ENCODE measurements at places on chromosomes 3 and 15.

DNA sequence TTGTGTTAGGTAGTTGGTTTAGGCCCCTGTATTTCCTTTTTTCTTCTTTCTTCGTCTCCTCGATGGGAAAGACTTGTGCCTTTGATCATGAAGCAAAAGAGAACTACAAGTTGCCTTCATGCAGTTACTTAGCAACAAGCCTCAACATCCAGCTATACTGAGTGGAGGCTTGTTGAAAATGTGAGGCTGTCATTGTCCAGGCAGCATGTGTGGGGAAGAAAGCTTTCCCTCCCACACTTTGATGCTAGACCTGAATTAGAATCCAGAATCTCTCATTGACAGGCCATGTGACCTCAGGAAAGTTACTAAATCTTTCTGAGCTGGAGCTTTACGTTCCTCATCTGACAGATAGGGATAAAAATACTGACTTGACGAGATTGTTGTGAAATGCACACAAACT, 23.7 kb downstream of the IFT122 start:
- DNase-seq = no peak

DNA sequence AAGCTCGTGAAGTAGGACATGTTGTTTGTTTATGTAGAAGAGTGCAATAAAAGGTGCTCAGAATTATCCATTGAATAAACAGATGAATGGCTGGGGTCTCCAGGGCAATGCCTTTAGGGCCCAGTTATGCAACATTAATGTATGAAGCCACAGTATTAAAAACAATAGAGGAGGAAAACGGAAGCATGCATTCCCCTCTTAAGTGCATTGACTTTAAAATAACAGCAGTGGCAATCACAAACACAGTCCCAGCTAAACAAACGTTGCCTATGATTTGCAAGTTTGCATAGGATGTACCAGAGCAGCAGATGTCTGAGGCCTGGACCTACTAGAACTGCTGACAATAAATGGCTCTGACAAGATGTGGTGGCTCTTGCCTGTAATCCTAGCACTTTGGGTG, 60.6 kb upstream of the GCNT3 start:
- no peak for DNase-seq

GRCh38 chr3:195135917-195136316, 135.0 kb downstream of the XXYLT1 start:
- DNase-seq = no peak

DNA sequence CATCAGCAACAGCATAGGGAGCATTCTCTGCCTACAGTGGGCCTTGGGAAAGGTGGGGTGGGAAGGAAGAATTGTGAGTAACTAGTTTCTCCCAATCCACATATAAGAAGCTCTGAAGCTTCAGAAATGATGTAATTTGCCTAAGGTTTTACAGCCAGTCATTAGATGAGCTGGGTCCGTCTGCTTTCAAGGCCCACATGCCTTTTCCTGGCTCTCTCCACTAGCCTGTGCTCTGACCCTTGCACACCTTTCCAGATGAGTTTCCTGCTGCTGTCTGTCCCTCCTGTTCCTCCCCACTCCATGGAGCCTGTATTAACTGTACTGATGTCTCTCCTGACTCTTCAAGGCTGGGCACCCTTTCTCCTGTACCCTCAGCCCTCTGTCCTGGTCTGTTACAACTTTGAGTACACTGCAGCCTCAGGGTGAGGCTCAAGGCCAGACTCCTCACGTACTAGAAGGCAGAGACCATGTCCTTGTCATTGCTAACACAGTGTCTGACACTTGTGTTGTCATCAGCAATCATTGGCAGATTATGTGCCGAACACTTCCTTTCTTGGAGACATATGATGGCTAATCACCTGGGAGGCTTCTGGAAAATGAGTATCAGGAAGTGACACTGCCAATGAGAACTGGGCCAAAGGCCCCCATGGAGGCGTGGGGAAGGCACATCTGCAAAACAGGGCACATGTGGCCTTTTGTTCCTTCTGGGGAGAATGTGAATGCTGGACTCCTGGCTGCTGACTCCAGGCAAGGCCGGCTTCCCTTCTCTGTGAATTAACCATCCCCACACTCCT, 6.6 kb downstream of the TM6SF1 start:
- DNase-seq = no peak

DNA sequence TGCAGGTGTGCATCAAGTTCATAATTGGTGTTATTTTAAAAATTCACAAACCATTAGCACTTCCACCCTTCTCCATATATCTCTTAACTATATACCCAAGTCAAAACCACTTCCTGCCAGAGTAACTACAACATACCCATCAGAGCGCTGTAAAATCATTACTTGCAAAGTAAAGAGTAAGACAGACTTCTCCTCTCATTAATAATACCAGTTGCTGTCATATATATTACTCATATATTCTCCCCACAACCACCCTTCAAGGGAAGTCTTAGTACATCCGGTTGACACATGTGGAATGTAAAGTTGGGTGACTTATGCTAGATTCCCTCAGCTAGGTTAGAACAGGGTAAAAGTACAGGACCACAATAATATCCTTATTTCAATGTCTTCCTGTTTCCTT, 5.6 kb downstream of the TERC start:
- no peak for DNase-seq

GRCh38 chr3:196948442-196949284, 6.3 kb upstream of the NCBP2 start:
- DNase-seq = peak; percentile 80

- peak; percentile 92 for DNase-seq
Observed at GRCh38 chr3:48739955-48740823, 23.2 kb upstream of the IP6K2 start.

- DNase-seq = no peak
Observed at GRCh38 chr3:194087280-194087679, 48.7 kb upstream of the HES1 start.

DNA sequence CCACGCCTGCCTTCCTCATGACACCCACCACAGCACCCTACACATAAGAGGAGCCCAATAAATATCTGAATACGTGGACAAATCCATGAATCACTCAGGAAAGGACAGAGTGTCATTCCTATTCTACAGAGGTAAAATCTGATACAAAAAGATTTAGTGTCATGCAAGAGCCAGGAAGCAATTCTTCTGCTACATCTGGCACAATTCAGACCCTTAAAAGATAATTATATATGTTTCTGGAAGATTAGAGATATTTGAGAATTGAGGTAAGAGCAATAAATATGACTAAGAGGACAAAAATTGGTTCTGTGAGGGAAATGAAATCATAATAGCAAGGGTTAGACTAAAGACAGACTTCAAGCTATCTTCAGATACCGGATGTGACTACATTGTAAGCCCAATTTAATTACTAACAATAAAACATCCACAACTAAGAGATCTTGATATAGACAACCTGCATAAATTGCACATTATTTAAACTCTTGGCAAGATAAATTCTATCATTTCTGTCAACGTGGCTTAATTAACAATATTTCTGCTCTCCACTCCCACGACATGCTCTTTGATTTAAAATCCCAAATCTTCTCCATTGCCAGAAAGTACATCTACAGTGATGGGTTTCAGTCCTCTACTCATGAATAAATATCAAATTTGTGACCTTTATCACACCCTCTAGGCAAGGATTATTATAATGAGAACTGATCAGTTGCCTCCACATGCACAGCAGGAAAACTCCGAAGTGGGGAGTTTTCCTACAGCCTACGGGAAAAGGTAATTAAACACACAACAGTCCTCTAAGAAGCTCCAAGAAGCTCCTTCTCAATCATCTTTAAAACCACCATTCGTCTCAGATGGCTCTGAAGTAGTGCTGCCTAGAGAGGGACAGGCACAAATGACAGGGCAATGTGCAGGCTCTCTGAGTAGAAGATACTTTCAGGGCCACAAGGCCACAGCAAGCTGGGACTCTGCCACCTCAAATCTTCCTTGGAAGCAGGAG, 32.6 kb downstream of the MB21D2 start:
- DNase-seq = no peak

DNA sequence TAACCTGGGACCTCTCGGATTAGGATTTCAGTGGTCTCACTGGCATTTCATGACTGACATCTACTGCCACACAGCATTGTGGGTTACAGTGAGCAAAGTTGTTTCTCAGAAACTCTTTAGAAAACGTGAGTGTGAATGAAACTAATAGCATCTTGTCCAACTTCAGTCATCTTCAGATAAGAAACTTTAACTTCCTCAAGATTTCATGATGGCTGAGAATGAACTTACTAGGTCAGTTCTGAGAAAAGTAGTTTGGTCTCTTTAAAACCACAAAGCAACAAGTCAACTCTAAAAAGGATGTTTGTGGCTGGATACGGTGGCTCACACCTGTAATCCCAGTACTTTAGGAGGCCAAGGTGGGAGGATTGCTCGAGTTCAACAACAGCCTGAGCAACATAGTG, 14.2 kb upstream of the HOMER2 start:
- DNase-seq = no peak

- DNase-seq = peak; percentile 67
Observed at GRCh38 chr15:79185199-79185598, 94.6 kb upstream of the RASGRF1 start.

DNA sequence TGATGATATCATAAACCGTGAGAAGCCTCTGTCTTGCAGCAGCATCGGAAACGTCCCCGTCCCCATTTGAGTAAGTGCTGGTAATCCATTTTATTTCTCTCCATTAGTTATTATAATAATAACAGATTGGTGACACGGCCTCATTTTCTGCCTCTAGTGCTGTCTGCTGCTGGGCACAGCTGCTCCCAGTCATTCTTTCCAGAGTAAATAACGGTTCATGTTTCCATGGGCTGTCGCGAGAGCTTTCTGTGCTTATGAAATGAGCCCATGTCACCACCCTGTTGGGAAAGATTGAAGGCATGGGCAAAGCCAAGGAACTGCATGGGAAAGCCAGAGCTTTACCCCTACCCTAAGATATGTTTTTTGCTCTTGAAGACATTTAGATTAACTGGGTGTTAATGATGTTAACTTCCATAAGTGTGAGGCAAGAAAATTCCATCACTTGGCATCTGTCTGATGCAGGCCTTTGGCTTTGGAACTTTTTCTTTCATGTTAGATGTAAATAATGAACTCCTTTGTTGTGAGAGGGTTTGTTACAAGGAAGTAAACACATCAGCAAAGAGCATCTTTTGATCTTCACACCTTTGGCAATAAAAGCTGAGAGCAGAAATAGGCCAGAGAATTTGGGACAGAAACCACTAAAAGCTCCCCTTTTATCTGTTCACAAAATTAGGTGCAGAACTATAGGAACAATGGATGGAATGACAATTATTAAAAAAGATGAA, 141.8 kb downstream of the FILIP1L start:
- no peak for DNase-seq

DNA sequence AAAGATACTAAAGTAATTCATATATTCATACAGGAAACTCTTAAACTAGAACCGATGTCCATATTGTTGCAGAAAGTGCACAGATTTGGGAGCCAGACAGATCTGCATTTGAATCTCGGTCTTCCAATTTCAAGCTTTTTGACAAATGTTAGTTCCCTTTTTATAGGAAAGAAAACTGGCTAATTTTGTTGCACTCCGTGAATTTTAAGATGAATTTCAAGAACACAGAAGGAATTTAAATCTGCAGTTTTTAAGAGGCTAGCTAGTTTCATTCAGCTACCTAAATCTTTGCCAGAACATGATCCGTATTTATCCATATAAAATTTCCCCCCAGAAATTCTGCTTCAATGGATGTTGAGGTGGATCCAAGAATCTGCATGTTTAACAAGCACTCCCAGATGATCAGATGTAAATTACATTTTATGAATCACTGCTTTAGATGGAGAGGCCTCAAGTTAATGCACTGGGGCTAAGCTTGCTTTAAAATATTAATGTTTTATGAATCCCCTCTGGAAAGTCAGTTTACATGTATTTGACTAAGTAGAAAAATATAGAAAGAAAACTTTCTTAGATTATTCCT, 1296.3 kb upstream of the CADM2 start:
- DNase-seq = no peak

GRCh38 chr15:34693053-34693744, 61.6 kb downstream of the GJD2 start:
- no peak for DNase-seq

DNA sequence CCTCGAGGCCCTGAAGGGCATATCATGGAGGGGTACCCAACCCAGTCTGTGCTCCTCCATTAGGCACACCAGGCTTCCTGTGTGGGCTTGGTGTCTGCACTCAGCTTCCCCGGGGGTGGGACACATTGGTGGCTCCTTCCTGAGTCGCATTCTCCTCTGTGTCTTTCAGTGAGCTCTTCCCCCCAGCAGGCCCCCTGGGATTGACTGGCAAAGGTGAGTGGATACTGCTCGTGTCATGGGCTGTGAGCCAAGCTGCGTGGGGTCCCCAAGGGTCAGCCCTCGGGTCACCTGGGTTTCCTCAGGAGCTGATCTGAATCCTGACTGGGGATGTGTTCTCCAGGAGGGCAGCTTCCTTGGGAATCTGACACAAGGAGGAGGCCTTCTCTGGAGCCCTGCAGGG, 231.0 kb downstream of the SNRPN start:
- DNase-seq = no peak

- DNase-seq = no peak
Observed at GRCh38 chr3:150203273-150203672, 204.8 kb upstream of the TSC22D2 start.

DNA sequence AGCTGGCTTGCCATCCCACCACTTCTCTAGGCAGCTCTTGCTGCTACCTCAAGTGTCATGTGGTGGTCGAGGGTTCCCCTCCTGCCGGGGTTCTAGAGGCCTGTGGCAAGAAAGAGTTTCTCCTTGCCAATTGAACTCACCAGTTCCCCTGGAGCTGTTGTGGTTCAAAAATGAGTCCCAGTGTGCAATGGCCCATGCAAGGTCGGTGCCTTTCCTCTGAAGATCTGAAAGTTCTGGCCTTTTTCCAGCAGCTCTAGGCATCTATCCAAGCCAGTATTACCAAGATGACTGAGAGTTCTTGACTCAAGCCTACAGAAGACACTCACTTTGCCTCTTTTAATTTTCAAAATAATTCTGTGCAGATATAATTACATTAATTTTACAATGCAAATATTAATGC, 163.6 kb downstream of the KCNMB2 start:
- DNase-seq = no peak

DNA sequence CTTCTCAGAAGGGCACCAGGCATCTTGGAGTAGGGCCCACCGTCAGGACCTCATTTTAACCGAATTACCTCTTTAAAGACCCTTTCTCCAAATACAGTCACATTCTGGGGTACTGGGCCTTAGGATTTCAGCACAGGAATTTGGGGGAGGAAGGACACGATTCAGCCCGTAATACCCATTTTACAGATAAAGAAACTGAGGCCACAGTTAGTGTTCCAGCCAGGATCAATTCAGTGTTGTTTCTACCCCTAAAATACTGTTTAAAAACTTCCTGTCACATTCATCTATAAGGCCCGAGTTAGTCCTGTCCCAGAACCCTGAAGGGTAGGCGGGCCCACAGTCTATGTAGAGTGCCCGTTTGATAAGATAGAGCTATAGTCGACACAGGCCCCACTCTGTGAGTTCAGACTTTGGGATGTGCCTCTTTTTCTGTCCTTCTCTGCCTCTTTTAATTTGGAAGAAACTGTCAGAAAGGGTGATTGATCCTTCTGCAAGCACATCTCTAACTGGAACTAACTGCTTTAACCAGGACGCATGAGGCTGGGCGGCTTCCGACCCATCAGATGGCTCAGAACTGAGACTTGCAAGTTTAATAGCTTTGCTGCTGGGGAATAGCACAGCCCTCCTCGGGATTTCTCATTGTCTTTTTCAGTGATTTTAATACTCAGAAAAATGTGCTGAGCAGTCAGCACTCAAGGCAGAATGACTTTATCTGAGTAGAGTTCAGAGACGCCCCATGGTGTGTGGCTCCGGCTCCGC, 19.5 kb downstream of the BFSP2 start:
- no peak for DNase-seq

GRCh38 chr15:31069360-31070000, 32.0 kb downstream of the TRPM1 start:
- DNase-seq = no peak

- DNase-seq = no peak
Observed at GRCh38 chr3:127183931-127184869, 8.7 kb upstream of the PRR23E start.
